NB4 (cell line): ENCODE measurements at places on chromosomes 12 and 14.

DNA sequence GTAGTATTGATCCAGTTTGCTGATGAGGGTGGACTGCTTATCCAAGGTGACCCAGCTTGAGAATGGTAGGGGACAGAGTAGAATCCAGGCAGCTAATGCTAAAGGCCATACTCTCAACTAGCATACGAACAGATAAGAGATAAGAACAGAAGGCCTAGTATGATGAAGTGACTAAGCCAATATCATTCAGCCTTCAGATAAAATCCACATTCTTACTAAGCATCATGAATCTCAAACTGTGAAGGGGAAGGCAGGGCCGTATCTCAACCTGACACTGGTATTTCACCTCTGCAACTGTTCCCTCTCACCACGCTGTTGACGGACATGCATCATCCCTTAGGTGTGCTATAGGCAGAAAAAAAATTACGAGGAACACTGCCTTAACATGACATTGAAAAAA is 8.1 kb upstream of the CKAP4 start:
- no peak for DNase-seq

GRCh38 chr12:84785281-84785680 is 127.3 kb downstream of the SLC6A15 start:
- no peak for DNase-seq

- peak; percentile 96 for DNase-seq
Measured at GRCh38 chr12:47216150-47216677, 136.5 kb upstream of the AMIGO2 start.

GRCh38 chr14:94361682-94362081 is 26.7 kb downstream of the SERPINA1 start:
- DNase-seq = no peak

DNA sequence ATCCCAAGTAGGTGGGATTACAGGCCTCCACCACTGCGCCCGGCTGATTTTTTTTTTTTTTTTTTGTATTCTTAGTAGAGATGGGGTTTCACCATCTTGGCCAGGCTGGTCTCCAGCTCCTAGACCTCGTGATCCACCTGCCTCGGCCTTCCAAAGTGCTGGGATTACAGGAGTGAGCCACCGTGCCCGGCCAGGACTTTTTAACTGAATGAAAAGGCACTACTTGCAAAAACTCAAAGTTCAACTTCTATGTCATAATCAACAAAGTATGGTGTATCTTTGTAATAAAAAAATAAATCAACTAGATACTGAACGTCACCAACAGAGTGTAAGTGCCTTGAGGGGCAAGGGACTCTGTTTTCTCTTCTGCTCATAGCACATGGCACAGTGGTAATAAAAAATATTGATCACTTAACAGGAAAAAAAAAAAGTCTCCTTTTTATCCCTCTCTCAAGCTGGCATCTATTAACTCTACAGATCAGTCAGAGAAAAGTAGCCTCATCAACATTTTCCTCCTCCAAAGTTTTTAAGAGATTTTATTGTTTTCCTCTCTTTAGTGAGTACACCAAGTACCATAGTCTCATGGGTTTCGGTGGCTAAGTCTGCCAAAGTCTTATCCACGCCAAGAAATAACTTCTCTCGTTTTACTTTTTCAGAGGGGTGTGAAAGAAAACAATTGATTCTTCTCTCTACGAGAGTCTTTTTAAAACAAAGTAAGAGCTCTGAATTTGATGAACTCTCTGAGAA is 10.6 kb upstream of the FOXN3 start:
- no peak for DNase-seq

- no peak for DNase-seq
Measured at GRCh38 chr14:79295385-79295784, 915.9 kb downstream of the DIO2 start.

DNA sequence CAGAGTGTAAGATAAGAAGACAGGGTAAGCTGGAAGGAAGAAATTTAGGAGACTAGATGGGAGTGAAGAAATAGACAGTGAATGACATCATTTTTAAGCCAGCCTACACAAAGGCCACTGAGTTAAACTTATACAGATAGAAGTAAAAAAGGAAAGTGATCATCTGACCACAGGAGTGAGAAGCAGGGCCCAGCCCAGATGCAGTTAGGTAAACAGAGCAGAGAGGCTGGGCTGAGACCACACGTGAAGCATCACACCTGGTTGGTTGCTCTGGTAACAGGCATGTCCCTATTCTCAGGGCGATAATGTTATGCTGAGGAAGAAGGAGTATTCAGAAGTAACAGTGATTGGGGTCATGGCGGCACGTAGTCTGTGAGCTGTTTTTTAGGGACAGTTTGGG is 1079.4 kb downstream of the AACS start:
- no peak for DNase-seq

- no peak for DNase-seq
Measured at GRCh38 chr12:98352218-98352811, 163.1 kb upstream of the TMPO start.

DNA sequence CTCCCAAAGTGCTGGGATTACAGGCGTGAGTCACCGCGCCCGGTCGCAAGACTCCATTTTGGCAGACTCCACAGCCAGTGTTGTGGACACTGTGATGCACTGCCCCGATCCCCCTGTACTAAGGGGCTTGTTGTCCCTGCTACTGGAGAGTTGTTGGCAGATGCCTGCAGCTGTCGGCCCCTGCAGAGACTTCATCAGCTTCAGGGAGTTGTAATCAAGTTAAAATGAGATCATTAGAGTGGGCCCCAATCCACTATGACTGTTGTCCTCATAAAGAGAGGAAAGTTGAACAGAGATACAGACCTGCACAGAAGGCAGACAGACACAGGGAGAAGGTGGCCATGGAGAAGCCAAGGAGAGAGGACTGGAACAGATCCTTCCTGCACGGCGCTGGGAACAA is 23.7 kb upstream of the TUBA1A start:
- DNase-seq = no peak

DNA sequence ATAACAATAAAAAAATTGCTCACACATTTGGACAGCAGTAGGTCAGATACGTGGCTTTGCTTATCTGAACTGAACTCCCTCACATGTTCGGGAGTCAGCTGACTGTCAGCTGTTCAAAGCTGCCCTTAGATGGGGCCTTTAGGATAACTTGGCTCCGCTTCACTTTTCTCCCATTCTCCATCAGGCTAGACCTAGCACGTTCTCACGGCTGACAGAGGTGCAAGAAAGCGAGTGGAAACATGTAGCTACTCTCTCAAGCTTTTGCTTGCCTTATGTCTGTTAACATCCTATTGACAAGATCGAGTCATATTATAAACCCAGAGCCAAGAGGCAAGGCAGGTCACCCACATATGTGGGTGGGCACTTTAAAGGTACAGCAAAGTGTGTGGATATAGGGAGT is 112.0 kb upstream of the PDZRN4 start:
- no peak for DNase-seq

DNA sequence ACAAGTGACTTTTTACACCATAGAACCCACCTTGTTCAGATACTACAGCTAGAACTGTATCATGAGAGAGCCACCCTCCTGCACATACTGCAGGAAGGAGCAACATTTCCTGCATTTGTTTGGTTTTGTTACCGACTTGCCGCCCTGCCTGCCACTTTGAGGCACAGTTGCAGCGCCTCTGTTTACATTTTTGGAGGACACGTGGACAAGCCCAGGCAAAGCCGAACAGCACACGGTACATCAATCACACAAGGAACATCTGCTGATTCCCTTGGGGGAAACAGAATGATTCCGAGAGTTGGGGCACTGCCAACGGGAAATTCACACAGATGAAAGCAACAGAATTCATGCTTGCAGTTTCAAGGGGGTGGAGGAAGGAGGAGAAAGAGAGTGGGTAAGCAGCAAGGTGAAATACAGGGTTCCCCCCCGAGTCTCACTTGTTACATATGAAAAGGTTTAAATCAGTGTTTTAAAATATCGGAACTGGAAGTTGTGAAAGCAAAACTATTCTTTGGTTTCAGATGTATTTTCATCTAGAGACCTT is 110.7 kb downstream of the BTG1 start:
- DNase-seq = no peak

DNA sequence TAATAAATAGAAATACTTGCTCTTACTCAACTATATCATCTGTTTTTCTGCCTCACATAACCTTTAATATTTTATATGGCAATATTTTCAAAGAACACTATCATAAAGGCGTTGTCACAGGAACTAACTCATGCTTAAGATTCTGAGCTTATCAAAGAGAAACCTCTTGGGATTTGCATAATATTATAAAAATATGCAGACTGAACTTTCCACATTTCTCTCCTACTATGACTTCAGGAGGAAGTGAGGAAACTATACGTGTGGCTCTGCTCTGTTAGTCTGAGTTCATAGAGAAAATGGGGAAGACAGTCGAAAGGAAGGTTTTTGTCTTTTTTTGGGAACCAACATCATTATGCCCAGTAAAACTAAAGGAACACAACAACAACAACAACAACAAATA is 124.7 kb downstream of the GARIN6 start:
- peak; percentile 7 for DNase-seq

GRCh38 chr14:58731465-58732293 is 93.9 kb downstream of the DACT1 start:
- no peak for DNase-seq

DNA sequence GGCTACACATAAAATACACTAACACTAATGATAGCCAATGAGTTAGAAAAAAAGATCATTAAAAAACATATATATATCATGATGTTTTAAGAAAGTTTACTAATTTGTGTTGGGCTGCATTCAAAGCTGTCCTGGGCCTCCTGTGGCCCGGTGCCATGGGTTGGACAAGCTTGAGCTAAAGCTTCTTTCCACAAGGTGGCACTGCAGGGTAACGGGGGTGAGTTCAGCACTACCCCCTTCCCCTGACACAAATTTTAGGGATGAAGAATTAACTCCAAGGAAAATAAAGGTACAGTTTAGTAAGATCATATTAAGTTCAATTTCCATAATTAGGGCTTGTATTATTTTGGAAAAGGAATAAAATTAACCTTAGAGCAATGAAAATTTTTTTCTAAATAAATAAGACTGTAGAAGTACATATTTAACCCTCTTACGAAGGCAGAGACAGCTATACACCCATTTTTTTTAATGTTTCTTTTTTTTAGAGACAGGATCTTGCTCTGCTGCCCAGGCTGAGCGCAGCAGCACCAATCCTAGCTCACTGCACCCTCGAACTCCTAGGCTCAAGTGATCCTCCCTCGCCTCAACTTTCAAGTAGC is 38.9 kb downstream of the PPP1R13B start:
- peak; percentile 63 for DNase-seq

- DNase-seq = no peak
Measured at GRCh38 chr12:111201495-111202236, 167.2 kb downstream of the PHETA1 start.

- DNase-seq = no peak
Measured at GRCh38 chr14:24094841-24095270, 745 bp downstream of the PCK2 start.

GRCh38 chr14:97687944-97688630 is 890.9 kb downstream of the VRK1 start:
- no peak for DNase-seq

DNA sequence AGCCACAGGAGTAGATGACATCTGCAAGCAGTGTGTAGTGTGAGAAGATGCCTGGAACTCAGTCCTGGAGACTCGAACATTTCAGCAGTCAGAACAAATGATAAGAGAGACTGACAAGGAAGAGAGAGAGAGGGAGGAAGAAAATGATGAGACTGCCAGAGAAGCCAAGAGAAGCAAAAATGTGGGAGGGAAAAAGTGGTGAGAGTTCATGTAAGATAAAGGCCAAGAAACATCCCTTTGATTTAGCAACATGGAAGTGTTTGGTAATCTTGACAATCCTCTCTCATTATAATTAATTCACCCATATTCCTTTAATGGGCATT is 42.6 kb downstream of the LIMA1 start:
- DNase-seq = no peak

DNA sequence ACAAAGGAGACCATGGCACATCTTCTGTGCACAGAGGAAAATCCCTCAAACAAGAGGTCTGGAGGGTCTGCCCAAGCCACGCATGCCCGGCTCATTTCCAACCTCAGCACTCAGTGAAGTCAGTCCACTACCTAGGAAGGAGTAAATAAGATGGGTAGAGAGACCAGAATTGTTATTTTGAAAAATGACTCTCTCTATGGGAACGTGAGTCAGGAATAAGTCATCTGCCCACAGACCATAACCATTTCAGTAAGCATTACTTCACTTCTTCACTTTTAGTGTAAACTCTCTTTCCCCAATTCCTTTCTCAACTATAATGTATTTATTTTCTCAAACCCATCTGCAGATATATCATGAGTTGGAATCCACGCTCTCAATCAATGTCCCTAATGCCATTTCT is 1039.9 kb upstream of the USP15 start:
- no peak for DNase-seq

DNA sequence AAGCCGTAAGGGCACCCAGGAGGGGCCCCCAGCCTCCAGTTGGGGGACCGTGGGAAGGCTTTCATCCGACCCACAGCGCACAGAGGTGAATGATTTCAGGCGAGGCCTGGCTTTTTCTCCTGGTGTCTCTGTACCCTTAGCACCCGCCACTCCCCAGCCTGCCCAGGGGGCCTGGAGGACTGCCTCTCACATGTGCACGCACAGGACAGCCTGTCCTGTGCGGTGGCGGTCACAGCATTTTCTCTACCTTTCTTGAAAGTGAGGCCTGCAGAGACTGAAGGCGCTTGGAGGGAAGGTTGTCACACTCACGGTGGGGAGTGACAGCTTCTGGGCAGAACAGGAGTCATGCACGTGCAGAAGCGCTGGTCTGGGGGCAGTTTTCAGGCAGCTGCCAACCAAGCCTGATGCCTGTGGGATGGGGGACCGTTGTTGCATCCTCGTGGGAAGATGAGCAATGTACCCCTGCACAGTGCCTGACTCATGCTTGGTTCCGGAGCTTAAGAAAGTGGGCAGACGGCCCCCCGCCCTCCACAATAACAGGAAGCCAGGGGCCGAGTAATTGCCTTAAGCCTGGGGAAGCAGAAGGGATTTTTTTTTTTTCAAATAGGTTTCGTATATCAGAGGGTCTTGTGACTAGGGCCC is 148.1 kb downstream of the TSPAN9 start:
- DNase-seq = peak; percentile 98

GRCh38 chr14:92558319-92558718 is 44.7 kb downstream of the RIN3 start:
- no peak for DNase-seq

DNA sequence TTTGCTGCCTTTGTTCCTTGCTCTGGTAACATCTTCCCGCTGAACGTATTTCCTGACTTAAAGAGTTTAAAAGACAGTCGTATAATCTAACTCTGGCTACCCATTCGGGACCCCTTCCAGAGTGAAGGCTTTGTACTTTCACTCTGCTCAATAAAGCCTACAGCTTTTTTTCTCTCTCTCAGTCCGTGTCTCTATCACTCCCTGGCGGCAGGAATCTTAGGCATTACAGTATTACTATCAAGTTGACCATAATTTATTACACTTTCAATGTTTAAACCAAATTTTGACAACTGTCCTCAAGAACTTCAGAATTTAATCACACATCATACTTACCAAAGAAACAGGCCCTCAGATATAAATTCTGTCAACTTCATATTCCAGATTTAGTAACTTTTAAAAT is 967.9 kb downstream of the FSCB start:
- no peak for DNase-seq

- DNase-seq = no peak
Measured at GRCh38 chr14:95490138-95490509, 26.3 kb downstream of the SYNE3 start.
